H7 (cell line): ENCODE measurements at places on chromosomes 3 and 15. TPM values are rescaled to one million over a fixed set of nuclear protein-coding genes. Genes with fewer than 3 reads are reported as not detected.

- peak; percentile 69 for DNase-seq
Measured at GRCh38 chr3:128076483-128077201, 24.4 kb downstream of the SEC61A1 start.

- DNase-seq: peak; percentile 82
Measured at GRCh38 chr15:28096670-28097431, 2.3 kb downstream of the OCA2 start.

- peak; percentile 45 for DNase-seq
Measured at GRCh38 chr3:25594007-25594502, 70.7 kb downstream of the TOP2B start.

DNA sequence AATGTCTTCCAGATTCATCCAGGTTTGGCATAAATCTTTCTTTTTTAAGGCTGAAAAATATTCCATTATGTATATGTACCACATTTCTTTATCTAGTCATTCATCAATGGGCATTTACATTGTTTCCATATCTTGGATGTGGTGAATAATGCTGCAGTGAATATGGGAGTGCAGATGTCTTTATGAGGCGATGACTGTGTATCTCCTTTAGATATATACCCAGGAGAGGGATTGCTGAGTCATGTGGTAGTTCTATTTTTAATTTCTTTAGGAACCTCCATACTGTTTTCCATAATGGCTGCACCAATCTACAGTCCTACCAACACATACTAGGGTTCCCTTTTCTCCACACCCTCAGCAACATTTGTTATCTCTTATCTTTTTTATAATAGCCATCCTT is 96.3 kb downstream of the LRRC28 start:
- no peak for DNase-seq

DNA sequence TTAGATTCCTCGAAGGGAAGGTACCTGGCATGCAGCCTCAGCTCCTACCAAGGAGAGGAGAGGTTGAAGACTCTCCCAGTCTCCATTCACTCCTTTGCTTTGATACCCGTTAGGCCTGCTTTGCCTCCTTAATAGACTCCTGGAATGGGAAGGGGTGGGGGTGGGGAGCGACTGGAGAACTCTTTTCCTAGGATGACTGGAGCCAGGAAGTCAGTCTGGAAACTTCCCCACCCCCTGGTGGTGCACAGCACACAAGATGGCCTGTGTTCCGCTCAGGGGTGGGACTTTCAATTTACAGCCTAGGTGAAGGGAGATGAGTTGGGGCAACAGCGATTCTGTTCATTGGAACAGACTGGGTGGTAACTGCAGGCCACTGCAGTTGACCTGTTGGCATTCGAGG is 21.4 kb upstream of the CELF6 start:
- peak; percentile 73 for DNase-seq

DNA sequence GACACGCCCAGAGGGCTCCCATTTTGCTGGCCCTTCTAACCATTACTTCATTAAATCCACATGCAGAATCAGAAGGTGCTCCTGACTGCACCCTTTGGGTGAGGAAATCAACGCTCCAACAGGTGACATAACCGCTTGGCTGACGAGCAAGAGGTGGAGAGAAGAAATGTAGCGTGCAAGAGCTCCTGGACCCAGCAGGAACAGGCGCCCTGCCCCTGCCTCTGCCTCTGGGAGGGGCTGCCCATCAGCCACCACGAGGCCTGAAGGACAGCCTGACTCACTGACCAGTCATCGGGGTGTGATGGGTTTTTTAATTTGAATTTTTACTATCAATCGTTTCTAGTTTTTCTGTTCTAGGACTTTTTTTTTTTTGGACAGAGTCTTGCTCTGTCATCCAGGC is 218.2 kb downstream of the ADAMTS17 start:
- no peak for DNase-seq

DNA sequence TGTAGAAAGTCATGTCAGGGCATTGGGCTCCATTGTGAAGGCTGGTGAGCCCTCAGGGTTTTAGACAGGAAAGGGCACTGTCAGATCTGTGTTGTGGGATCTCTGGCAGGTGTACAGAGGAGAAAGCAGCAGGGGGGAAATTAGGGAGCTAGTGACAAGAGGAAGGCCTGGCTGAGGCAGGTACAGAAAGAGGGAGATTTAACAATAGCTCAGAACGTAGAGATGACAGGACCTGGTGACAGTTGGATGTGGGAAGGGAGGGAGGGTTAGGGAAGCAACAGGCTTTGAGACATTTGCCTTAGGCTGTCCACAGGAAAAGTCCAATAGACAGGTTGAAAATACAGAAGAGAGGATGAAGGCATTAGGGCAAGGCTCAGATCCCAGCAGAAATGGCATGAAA is 288.1 kb downstream of the EPHB1 start:
- DNase-seq: no peak

DNA sequence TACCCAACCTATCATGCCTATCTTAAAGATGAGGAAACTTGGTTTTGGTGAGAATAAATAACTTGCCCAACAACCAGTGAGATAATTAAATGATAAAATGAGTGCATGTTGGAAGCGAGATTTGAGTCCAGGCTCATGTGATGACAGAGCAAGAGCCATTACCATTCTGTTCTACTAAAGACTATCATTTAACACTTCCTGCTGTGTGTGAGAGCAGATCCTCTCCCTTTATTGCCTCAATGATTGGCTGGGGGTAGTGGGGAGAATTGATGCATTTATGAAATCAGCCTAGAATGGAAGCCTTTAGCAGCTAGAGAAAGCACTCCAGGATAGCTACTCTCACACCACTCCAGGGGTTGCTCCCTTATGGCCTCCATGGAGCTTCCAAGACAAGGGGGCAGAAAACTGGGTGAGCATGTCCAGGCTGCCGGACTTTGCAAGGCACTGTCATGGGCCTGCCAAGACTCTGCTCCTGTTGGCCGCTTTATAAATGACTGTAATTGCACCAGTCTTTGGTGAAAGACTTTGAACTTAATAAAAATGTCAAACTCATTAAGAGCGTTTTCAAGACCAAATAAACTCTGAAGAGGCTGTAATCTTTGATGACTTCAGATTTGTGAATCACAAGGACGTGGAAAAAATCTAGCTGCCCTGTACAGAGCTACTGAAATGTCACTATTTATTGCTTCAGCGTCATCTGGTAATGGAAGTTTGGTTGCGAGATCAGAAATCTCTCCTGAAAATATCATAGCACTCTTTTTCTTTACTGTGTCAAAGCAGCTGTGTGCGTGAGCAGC is 209.1 kb upstream of the NR2E3 start:
- no peak for DNase-seq

GRCh38 chr3:172391592-172392302 is 56.5 kb downstream of the GHSR start:
- no peak for DNase-seq

GRCh38 chr15:60933900-60934885 is 294.9 kb downstream of the RORA start:
- no peak for DNase-seq

DNA sequence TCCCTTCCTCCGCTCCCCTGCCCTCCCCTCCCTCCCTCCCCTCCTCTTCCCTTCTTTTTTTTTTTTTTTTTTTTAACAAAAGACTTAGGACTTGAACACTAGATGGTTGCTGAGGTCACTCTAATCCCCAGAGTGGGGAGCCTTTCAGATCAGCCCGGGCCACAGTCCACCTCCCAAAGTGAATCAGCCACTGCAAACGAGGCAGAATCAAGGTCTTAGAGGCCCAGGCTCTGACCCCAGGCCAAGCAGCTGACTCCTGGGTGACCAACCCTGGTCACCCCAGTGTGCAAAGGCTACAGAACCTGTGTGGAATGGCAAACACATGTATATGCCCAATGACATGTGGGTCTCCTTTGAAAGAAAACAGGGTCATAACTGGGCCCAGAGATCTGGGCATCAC is 18.3 kb upstream of the EHD4 start:
- no peak for DNase-seq

- DNase-seq: no peak
Measured at GRCh38 chr15:100570275-100570674, 31.7 kb downstream of the LINS1 start.

DNA sequence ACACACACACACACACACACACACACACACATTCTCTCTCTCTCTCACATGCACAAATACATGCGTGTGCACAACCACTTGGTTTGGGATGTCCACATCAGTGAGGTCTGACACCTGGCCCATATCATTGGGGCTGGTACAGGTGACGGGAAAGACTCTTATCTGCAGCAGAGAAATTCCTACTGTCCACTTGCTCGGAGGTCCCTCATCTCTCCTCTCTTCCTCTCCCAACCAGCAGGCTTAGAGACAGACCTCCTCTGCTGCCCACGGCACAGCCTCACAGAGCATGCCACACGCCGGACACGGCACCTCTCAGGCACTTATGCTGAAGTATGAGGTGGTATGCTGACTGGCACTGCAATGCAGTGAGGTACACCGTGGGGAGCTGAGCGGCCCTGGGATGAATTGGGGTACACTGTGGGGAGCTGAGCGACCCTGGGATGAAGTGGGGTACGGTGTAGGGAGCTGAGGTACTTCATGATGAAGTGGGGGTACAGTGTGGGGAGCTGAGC is 41.7 kb downstream of the MAGEF1 start:
- DNase-seq: no peak

GRCh38 chr3:172261054-172261453 is 187.2 kb downstream of the GHSR start:
- no peak for DNase-seq

GRCh38 chr3:13539671-13540070 is 9.3 kb upstream of the FBLN2 start:
- DNase-seq: no peak

DNA sequence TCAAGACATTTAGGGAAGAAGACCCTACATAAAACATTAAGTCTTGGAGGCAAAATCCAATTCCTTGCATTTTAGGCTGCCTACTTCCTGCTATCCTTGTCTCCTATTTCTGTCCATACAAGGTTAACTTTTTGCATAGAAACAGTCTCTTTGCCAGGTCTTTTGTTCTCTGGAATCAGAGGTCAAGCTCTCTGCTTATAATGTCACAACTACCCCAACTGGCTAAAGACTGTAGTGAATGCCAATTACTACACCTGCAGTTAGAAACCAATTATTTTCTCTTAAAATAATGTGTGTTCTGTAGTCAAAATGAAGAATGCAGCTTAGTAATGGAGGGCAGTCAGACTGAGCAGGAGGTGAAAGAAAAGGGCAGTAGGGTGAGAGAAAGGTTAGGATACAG is 856.2 kb downstream of the TUSC7 start:
- DNase-seq: no peak

CYP1A1 gene
- 0.45 and 0.78 TPM in 2 replicates for total RNA-seq

CASR gene
- total RNA-seq: 0.10 and 0.15 TPM in 2 replicates

OCA2 gene
- total RNA-seq: 0.21 and 0.37 TPM in 2 replicates

KBTBD13 gene
- total RNA-seq: 0.17 TPM in 1 of 2 replicates, not detected in the other

LMOD3 gene
- total RNA-seq: not detected in 2 replicates

AMT gene
- 48.1 and 60.4 TPM in 2 replicates for total RNA-seq

GUCA1C gene
- total RNA-seq: not detected in 2 replicates

REC114 gene
- not detected in 2 replicates for total RNA-seq
